Head of caudate nucleus (tissue), 42 donors: ENCODE measurements at places on chromosomes 5 and 9.

DNA sequence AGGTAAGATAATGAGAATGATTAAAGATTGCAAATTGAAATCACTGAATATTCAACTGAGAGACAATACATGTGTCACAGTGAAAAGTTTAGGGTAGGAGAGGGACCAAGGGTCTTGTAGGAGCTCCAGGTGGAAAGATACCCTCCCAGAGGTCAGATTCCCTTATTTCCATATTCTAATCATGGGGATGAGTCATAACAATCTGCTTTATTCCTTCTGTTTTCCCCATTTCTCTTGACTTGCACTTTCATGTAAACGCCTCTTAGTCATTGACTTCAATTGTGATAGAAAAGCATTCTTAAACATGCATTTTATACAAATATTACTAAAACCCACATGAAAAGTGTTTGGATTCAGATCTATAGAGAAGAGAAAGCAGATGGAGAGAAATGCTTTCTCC, 81.3 kb upstream of the CTSL start:
- DNase-seq: no peak

DNA sequence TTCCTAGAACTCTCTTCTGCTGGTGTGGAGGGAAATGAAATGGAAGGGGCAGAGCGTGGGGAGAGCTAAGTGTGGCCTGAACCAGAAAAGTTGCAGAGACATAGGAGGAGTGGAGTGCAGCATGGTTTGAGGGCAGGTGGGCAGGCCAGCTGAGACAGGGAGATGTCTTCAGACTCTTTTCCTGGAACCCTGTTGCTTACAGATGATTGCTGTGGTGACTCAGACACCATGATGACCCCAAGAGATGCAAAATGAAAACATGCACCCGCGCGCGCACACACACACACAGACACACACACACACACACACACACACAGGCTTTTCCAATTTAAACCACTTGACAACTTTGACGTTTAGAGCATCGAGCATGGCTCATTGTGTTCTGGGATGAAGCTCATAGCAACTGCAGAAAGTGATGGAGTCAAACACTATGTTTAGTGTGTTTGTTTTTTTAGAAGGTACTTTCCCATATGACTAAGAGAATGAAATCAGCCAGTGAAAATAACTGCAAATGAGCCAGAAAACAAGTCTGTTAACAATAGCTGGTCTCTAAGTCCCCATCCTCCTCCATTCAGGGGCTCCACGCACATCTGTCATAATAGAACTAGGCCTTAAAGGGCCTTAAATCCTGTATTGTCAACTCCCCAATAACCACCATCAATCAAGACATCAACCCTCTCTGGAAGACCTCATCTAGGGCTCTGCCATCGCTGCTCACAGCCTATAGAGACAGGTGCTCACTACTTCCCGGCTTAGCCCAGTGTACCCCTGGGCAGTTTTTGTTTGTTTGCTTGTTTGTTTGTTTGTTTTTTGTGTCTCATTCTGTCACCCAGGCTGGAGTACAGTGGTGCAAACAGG, 9.6 kb downstream of the TMOD1 start:
- DNase-seq: no peak

- DNase-seq: no peak
These were observed 79.1 kb upstream of the RARS1 start for GRCh38 chr5:168407211-168407610.

DNA sequence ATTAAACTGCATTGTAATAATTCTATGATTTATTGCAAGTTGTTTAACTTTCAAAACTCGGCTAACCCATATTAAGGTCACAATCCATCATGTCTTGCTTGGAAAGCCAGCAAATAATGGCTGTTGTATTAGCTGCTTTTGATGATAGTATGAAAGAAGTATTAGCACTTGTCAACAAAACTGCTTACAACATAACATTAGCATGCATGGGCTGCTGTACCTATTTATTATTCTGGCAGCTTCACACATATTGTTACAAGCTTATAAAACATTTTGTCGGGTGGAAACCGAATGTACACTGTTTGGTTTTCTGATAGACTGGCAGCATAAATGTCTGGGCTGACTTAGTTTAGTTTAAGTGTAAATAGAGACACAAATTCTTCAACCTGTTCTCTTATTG, 378.3 kb downstream of the KIAA0825 start:
- no peak for DNase-seq

GRCh38 chr5:9370256-9370655, 175.6 kb downstream of the SEMA5A start:
- no peak for DNase-seq
